D341Med (cell line): ENCODE measurements at places on chromosomes 1 and 21.

DNA sequence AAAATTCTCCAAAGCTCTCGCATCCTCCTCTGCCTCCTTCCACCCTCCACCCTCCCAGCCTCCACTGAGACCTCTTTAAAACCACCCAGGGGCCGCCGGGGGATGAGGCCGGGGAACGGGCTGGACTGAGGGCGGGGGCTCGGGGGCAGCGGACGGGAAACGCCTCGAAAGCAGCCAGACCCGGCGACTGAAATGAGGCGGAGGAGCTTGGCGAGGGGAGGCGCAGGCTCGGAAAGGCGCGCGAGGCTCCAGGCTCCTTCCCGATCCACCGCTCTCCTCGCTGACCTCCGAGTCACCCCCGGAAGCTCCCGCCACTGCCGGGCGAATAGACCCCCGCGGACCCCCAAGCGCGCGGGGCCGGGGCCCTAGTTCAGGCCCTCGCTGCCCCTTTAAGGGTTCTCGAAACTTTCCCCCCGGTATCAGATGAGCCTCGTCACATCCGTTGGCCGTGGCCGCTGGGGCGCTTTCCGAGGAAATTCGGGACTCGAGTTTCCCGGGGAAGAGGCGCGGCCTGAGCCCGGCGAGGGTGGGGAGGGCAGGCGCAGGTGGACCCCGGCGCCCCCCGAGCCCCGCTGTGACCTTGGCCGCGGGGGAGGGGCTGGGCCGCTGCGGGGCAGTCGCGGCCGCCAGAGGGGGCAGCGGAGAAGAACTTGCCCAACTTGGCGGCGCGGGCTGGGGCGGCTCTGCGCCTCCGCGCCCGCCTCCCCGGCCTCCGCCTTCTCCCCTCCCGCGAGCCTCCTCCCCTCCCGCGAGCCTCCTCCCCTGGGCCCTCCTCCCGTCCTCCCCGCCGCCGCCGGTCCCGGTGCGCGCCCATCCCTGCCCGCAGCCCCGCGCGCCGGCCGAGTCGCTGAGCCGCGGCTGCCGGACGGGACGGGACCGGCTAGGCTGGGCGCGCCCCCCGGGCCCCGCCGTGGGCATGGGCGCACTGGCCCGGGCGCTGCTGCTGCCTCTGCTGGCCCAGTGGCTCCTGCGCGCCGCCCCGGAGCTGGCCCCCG lies at the start of gene BACE2:
BACE2 (plus strand) TSS at position 813 of the 995 bp plus-strand sequence; CDS start at position 917, 104 bp downstream.
- DNase-seq = peak; percentile 78

DNA sequence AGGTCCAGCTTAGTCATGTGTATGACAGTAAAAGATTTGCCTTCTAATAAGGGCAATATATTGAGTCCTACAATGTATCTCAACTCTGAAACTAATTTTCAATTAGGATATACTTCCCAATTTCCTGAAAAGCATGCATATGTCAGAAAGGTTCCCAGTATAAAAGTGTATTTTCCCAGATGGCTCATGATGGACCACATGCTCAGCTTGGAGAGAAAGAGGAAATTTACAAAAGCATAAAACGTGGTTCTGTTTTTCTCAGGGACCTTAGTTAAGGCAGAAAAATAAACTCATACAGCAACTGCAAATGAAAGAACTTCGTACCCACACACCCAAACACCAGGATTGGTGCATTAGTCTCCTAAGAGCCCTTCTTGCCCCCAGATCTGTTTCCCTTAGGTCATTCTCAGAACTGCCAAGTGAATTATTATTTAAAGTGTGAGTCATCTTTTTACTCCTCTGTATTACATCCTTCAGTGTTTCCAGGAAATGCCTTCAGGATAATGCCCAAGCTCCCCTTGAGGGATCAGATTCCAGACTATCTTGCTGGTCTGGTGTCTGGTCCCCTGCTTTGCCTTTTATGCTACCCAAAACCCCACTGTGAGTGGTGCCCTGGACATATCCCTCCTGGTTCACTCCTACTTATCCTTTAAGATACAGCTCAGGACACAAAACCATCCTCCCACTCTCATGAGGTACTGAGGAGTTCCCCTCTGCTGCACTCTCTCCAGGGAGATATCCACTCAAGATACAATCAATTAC lies 57.4 kb downstream of the SSX2IP start:
- no peak for DNase-seq

GRCh38 chr1:97610102-97610501 lies 310.7 kb downstream of the DPYD start:
- DNase-seq = no peak

DNA sequence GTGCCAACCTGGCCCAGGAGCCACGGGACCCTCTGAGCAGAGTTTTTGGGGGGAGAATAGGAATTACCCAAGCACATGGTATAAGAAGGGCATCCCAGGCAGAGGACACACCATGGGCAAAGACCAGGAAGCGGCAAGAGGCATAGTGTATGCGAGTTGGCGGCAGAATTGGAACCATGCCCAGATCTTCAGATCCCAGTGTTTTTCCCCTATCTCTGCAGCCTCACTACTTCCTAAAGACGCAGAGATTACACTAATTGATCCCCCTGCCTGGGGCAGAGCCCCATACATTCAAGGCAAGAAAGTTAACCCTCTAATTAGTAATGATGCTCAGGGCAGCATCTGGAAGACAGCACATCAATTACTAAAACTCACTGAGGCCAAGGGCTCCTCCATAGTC lies 48.2 kb downstream of the SYT2 start:
- no peak for DNase-seq

DNA sequence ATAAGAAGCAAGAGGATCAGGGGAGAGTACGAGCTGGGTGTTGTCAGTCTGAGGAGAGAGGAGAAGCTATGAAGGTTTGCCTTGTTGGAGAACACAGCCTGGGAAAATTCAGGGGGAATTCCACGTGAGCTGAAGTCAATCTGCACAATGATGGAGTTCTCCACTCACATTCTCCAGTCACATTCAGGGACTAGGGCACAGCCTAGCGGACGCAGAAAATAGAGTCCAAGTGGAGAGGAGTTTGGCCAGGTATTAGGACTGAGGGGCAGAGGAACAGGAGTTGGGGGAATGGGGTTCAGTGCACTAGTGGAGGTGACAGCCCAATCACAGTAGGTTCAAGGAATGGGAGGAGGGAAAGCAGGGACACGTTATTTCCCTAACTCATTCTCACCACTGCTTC lies 124.0 kb downstream of the KCNH1 start:
- DNase-seq = no peak

DNA sequence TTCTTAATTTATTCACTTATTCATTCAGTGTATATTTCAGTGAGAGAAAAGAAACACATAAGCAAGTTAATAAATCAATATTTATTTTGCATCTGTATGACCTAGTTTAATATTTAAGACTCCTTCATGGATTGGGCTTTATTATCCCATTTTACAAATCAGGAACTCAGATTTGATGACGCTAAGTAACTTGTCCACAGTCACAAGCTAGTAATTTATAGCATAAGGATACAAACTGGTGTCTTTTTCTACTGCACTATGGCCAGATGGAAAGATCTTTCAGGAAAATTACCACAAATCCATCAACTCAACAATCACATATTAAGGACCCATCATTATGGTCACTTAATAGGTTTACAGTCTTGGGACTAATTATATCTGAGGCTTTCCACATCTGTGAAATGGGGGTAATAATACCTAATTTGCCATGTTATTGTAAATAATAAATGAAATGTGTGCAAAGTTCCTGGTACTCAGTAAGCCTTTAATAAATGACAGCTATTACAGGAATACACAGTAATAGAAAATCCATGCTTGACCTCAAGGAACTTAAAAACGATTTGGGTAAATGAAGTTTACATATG lies 13.3 kb downstream of the CDKN2C start:
- no peak for DNase-seq

DNA sequence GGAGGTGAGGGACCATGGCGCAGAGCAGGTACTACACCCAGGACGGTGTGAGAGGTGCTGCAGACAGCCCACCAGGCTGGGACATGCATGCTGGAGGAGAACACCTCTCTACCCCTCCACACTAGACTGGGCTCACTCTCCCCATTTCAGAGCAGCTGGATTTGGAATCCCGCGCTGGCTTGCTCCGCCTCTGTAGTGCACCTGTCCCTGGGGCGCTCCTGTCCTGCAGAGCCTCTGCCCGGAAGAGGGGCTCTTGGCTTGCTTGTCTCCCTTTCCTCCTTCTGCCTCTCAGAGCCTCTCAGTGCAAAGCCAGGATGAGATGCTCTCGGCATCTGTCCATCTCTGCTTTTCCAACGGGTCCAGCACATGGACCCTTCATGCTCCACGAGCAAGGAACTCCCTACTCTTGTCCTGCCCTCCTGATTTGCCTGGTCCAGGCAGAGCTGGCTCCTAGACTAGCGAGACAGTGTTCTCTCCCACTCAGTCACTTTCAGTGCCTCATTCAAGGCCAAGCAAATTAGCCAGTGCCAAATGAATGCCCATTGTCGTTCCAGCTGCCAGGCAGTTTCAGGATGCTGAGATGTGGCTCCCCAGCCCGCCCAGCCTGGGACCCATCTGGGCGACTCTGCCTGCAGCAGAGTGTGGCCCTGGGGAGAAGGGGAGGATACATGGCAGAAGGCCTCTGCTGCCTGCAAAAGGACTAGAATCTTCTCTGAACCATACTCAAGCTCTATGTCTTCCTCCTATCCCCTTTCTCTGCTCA lies 33.7 kb downstream of the CDCA8 start:
- DNase-seq = peak; percentile 42

GRCh38 chr1:212106286-212106792 lies 70.8 kb downstream of the DTL start:
- no peak for DNase-seq

DNA sequence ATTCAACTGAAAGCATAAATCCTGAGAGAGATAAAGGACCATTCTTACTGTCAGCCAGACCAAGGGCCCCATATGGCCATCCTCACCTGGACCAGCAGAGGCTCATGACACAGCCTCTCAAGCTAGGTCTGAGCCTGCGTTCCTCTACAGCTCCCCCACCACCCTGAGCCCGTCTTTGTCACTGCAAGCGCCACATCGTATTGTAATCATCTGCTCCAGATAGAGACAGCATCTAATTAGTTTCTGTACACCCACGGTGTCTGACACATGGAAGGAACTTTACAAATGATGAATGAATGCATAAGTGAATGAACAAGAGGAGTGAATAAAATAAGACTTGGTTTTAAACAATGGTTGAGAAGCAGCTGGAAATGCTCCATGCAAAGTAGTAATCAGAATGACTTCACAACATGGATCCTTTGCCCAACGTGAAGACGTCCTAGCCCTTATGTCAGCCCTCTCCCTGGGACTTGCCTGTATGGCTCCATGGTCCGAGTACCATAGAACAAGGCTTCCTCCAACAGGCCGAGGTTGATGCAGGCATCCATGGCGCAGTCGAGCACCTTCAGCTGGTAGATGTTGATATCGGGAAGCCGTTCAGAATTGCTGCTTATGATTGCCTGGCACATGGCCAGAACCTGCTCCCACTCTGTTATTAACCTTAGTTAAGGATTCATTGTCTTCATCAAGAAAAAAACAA lies 648.9 kb downstream of the SMYD3 start:
- DNase-seq = no peak

- no peak for DNase-seq
Observed at GRCh38 chr1:53552981-53553733, 94.0 kb downstream of the DMRTB1 start.

DNA sequence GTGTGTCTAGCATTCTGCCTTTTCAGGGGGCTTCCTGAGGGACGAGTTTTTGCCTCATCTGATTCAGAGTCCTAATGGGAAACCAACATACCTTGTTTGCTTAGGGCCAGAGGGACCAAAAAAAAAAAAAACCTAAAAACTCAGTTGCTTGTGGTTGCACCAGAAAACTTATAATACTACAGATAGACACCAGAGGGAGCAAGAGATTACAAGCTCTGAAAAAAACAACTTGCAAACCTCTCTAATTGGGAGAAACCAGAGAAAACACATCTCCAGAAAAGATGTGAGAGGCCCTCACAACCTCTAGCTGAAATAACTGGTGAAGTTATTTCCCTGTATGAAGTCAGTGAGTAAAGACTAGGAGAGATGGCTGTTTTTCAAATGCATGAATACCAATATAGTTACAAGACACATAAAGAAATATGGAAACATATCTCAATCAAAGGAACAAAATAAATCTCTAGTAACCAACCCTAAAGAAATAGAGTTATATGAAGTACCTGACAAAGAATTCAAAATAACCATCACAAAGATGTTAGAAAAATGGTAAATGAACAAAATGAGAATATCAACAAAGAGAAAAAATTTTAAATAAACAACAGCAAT lies 233.7 kb upstream of the NFIA start:
- DNase-seq = no peak

DNA sequence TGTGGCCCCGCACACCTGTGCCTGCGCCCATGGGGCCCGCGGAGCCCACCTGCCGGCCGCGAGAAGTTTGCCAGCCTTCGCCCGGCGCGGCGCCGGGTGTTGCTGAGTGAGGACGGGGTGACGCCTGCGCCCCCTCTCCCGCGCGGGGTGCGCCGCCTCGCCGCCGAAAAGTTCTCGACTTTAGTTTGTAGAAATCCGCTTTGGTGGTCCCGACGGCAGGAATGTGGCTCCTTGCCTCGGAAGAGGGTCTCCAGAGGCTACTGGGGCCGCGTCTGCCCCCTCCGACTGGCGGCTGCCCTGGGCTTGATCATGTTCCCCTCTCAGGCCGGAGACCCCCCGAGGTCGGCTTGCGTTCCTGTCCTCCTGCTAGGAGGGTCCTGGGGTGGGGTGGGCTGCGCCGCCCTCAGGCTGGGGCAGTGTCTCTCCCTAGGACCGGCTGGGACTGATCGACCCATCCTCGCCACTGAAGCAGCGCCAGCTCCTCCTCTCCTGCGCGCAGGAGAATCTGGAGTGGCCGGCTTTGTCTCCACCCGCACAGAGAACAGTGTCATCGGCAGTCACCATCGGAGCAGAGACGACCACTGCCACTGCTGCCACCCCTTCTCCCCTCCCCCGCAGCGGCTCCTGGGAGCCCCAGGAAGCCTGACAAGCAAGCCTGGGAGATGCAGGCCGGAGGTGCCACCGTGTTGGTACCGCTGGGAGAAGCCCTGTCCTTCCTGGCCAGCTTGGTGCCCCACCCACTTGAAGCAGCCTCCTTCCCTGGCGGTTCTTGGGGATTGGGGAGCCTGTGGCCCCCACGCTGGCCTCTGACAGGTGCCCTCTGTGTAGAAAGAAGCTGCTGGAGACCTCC lies 553 bp upstream of the SLC30A2 start:
- no peak for DNase-seq

DNA sequence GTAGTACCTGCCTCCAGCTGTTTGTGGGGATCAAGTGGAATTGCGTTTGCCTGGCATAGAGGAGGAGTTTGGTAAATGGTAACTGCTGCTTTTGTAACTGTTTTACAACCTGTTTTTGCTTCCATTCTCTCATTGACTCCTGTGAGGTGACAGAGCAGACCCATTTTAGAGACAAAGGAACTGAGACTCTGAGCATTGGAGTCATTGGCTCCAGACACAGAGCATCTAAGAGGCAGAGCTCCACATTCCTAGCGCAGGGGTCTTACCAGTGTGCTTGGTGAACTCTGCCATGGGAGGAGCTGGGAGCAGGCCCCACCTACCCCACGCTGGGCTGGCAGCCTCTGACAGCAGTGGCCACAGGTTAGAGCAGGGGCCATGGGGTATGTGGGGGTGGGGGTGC lies 2.4 kb downstream of the LDLRAP1 start:
- no peak for DNase-seq

- DNase-seq = peak; percentile 46
Observed at GRCh38 chr1:109624201-109625010, 4.8 kb downstream of the AMPD2 start.
